Activated CD4-positive, alpha-beta T cell treated with anti-CD3 and anti-CD28 coated beads, Interleukin-2, amount 50 U/mL, for 24 hours (primary cell): ENCODE measurements at places on chromosomes 5 and 9.

- no peak for DNase-seq
Observed at GRCh38 chr5:159440968-159441367, 110.7 kb upstream of the IL12B start.

- DNase-seq = no peak
Observed at GRCh38 chr5:50694027-50694590, 27.7 kb downstream of the PARP8 start.

DNA sequence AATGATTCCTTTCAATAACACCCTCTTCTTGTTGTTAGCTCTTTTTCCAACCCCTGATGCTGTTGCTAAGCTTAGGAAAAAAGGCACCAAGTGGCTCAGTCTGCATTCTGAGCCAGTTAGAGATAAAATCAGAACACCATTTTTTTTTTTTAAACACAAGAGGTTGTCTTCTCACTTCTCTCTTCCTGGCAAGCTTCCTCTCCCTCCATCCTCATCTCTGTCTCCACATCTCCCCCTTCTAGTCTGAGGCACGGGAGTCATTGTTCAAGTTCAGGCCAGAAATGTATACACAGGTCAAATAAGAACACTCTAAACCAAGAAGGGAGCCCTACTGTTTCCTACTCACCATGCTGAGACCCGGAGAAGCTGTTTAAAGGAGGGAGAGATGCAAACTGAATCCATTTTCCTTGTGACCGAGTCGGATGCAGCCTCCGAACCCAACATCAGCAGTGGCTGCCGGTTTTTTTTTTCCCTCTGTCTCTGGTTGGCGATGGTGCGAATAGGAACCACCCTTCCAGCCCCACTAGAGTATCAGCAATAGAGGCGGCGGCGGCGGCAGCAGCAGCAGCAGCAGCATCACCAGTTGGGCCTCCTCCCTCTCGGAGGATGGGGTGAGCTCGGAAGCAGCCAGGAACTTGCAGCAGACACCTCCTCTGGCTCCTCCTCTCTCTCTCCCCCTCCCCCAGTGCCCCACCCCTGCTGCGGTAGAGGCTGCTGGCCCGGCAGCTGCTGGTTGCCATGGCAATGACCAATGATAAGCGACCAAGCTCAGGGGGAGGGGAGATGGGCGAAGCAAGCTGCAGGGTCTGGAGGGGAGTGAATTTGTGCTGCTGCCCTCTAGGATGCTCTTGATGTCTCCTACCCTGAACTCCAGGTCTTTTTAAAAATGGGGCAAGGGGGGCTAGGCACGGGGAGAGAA, at the start of gene JAKMIP2:
TSS of gene JAKMIP2 (minus strand) at position 619 of the 919 bp plus-strand sequence. CDS start 110,922 bp downstream, outside the sequence.
- DNase-seq = peak; percentile 60

DNA sequence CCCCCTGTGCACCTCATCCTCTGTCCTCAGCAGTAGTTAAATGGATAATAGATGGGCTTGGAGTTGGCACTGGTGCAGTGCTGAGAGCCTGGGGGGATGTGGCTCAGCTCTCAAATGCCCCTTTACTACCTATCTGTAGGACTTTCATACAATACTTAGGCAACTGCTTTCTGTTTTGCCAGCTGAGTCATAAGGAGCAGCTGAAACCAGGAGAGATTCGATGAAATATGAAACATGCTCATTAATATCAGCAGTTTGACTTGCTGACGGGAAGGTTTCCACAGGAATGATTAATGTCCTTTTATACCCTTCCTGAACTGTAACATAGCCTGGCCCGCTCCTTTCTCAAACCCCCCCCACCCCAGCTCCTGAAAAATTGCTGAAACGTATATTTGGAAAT, 142.6 kb downstream of the SAXO1 start:
- no peak for DNase-seq

- DNase-seq = peak; percentile 36
Observed at GRCh38 chr9:2158111-2158610, 143.0 kb downstream of the SMARCA2 start.

DNA sequence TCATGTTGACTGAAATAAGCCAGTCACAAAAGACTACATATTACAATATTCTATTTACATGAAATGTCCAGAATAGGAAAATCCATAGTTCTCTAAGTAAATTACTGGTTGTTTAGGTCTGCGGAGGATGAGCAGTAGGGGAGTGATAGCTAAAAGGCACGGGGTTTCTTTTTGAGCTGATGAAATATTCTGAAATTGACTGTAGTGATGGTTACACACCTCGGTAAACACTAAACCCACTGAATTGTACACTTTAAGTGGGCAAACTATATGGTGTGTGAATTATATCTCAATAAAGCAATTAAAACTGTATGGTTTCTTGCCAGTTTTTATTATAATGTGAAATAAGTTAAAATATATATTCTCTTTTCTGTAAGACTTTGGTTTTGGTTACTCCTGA, 77.7 kb upstream of the TMED7 start:
- no peak for DNase-seq

GRCh38 chr5:72146056-72146455, 38.8 kb downstream of the MAP1B start:
- DNase-seq = no peak

GRCh38 chr9:34964458-34964857, 6.4 kb downstream of the PHF24 start:
- no peak for DNase-seq

GRCh38 chr9:36046923-36047322, 10.2 kb downstream of the RECK start:
- no peak for DNase-seq

DNA sequence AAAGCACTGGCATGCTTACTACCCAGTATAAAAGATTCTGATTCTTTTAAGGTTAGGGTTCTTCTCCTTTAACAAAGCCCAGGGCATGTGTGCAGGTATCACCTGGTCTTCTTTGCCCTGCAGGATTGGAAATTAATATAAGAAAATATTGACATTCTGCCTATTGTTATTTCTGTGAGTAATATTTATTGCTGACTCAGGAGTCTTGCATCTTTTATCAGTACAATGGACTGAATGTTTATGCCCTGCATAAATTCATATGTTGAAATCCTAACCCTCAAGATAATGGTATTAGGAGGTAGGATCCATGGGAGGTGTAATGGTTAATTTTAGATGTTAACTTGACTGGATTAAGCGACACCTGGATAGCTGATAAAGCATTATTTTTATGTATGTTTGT, 189.0 kb downstream of the LRRC70 start:
- no peak for DNase-seq

- DNase-seq = no peak
Observed at GRCh38 chr5:111135946-111136345, 43.8 kb downstream of the WDR36 start.
